Gastroesophageal sphincter (tissue), 4 donors: ENCODE measurements at places on chromosomes 1 and 21. TPM values are rescaled to one million over a fixed set of nuclear protein-coding genes. Genes with fewer than 3 reads are reported as not detected.
A peak's percentile ranks its signal among the peaks of the same experiment; 100 is the strongest.

GRCh38 chr1:97668945-97669344 is 251.9 kb downstream of the DPYD start:
- no peak for ATAC-seq

DNA sequence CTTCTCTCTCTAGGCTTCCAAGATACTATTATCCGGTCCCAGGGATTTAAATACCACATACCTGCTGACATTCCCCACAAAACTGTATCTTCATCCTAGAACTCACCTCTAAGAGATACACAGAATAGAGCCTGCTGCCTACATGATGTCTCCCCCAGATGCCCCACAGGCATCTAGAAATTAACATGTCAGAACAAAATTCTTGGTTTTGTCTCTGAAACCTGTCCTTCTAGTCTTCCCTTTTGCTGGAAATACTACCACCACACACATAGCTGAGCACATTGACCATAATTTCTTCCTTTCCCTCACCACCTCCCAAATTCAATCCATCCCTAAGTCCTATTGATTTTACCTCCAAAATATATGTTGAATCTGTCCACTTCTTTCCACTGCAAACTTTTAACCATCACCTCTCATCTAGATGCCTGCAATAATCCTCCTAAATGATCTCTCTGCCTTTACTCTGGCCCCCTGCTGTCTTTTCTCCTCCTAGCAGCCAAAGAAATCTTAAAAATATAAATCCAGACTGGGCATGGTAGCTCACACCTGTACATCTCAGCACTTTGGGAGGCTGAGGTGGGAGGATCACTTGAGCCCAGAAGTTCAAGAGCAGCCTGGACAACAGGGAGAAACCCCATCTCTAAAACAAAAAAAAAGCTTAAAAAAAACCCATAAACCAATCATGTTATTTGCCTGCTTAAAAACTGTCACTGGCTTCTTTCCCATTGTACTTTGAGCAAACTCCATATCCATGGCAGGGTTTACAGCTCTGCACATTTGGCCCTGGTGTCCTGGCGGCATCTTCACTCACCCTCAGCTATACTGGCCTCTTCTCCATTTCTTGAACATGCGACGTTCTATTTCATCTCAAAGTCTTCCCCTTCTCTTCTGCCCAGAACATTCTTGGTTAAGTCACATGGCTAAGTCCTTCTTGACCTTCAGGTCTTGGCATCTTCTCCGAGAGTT is 6.2 kb upstream of the FAM76A start:
- no peak for ATAC-seq

GRCh38 chr1:204376465-204376864 is 16.7 kb upstream of the PLEKHA6 start:
- no peak for ATAC-seq

- ATAC-seq, result no peak
These were observed 82.8 kb upstream of the RALGPS2 start for GRCh38 chr1:178642282-178642681.

TNFRSF4 gene
- 1.3 TPM for total RNA-seq

- no peak for ATAC-seq
These were observed 26.3 kb upstream of the BCAR3 start for GRCh38 chr1:93707956-93708355.

CLEC20A gene
- not detected for total RNA-seq

BTBD8 gene
- total RNA-seq, result 6.7 TPM

FGR gene
- 9.2 TPM for total RNA-seq

DNA sequence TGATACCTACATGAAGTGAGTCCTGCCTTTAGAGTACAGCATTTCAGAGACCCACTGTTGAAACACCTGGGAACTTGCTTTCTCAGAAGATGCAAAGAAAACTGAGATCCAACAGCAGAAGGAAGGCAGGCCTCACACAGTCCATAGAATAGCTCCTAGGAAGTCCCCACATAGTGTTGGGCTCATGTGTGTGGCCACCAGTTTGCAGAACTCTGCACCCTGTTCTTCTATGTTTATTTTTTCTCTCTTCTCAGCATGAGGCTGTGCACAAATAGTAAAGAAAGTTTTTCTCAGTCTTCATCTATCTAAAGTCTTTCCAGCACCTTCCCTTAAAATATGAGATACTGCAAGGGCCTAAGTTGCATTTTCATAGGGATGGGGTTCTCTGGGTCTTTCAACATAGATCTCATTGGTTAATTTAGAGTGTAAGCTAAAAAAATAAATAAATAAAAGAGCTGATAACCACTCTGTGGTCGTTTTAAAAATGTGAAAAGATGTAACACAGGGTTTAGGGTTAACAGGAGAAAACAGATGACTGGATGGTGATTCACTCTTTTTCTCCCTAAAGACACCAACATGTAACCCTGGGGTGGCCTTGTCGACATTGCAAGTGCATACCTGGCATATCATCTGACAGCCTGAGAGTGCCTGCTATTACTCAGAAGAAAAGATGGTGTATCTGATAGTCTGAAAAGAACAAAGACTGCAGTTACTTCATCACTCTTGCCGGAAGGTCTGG is 94.6 kb downstream of the ZC3H11B start:
- ATAC-seq, result no peak

- ATAC-seq, result no peak
These were observed 796.3 kb downstream of the BRINP3 start for GRCh38 chr1:189681252-189681919.

GRCh38 chr21:41643246-41643966 is 123.4 kb downstream of the RIPK4 start:
- no peak for ATAC-seq

- no peak for ATAC-seq
These were observed 28.7 kb upstream of the FASLG start for GRCh38 chr1:172630056-172630818.

DNA sequence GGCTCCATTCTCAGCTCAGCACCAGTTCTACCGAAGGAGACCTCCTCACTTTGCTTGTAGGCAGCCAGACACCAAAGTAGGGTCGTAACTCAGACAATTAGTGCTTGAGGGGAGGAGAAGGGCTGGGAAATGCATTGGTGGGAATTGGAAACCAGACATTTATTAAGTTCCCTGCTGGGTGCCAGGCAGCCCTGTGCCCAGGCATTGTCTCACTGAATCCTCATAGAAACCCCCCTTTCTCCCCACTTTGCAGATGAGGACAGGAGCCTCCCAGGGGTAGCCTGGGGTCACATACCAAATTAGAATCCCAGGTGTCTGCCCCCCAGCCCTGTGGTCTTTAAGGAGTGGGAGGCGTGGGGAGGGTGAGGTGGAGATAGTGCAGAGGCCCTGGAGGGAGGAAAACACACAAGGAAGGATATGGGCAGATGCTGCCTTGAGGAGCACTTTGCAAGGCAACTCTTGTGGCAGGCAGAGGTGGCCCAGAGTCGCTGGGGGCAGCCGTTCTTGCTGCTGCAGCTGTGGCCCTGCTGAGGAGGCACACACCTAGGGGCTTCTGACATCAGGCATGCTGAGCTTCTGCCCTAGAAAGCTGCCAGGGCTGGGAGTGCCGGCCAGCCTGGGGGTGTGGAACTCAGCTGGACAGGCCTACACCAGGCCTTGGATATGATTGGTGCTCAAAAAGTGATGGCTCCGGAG is 29.4 kb downstream of the CDK18 start:
- ATAC-seq, result no peak

DNA sequence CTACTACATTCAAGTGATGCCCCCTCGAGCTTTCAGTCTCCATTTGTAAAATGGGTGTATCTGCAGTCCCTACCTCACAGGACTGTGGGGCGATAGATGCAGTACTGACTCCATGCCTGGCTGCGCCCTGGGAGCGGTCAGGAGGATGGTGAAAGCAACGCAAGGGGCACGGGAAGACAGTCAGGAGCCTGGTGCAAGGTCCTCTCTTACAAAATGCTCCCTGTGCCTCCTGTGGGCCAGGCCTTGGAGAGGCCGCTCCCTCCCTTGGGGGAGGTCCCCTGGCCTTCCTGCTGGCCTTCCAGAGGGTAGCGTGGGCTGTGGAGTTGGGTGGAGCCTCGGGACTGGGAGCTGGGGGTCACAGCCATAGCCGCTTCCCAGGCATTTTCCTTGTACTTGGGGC is 21.6 kb downstream of the FAM151A start:
- no peak for ATAC-seq

SLC22A15 gene
- 2.3 TPM for total RNA-seq

PLA2G2C gene
- total RNA-seq, result 0.31 TPM

DNA sequence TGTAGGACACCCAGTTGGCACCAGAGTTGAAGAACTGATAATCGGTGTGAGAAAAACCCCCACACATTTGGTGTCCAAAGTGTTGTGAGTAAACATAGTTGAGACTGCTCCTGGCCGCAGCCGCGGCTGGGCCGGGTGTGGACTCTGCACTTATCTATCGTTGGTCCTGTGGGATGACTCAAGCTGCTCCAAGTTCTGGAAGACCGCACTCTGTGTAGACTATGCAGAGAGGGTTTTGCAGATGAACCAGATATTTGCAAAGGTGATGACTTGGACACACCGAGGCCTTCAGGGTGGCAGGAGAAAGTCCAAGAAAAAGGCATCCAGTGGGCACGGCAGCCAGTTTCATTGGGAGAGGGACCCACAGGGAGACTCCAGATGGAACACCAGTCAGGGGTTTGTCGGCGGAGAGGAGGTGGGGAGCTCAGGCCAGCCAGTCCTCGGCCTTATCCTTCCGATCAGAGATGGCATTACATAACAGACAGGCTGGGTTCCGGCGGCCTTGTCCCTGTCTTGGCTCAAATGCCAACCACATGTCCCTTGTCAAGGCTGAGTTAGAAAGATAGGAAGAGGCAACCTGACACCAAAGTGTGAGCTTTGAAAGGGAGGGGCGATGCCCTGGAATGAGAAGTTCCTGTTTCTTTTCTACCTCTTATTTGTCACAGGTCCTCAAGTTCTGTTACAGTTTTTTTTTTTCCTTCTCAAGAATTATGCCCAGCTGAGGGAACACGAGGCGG is 21.1 kb downstream of the C2CD2 start:
- peak; percentile 54 for ATAC-seq

- no peak for ATAC-seq
These were observed 4.4 kb upstream of the UTP25 start for GRCh38 chr1:209823143-209824041.

DNA sequence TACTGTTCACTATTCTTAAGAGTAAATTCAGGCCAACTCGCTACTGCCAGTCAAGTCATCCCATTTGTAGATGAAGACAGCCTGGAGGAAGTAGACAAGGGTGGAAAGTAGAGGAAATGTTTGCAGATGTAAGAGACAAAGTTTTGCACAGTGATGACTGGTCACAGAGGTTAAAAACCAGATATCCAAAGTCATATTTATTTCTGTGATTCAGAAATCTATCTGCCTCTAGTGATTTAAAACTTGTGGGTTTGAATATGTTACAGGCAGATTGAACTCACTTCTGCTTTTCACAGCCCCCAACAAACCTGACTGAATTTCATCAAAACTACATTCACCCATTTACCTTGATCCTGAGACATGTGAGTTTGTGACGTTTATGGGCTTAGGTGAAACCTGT is 484.7 kb upstream of the C1orf87 start:
- ATAC-seq, result no peak

DNA sequence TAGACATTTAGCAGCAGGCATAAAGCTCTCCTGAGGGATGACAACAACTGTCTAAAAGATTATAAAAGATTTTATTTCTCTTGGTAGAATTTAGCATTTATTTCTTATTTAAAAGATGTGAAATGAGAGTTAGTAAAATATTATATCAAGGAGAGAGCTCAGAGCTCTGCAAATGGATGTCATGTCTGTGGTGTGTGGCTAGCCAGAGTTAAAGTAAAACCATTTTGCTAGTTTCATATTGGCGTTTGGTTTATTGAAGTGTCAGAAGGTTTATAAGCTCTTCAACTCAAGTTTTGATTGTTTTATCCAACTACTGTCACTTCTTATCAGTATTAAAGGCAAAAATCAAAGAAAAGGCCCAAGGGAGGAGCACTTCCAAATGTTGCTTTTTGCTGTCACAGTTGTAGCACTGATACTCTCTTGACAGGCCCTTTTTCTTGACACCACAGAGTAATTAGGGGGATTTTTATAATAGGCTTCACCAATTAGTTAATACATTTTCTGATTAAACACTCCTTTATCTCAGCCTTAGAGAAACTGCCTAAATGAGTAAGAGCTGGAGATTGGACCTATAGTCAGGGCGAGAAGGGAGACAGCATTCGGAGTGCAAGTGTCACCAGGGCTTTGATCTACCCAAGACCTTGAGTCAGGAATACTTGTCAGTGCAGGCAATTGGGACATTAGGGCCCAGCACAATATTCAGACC is 233.9 kb downstream of the PTBP2 start:
- no peak for ATAC-seq

- ATAC-seq, result no peak
These were observed 488.0 kb upstream of the PLXNA2 start for GRCh38 chr1:208731981-208732821.

PGLYRP4 gene
- not detected for total RNA-seq

HPDL gene
- total RNA-seq, result 0.40 TPM

CASQ2 gene
- 118 TPM for total RNA-seq

- no peak for ATAC-seq
These were observed 132.2 kb downstream of the TLR5 start for GRCh38 chr1:223010582-223011504.

MATN1 gene
- total RNA-seq, result not detected

- ATAC-seq, result no peak
These were observed 231.2 kb upstream of the USP24 start for GRCh38 chr1:55446351-55446750.

GJA9 gene
- not detected for total RNA-seq

LCE1D gene
- not detected for total RNA-seq

- peak; percentile 68 for ATAC-seq
These were observed 78.2 kb downstream of the MACF1 start for GRCh38 chr1:39282537-39283216.

DNA sequence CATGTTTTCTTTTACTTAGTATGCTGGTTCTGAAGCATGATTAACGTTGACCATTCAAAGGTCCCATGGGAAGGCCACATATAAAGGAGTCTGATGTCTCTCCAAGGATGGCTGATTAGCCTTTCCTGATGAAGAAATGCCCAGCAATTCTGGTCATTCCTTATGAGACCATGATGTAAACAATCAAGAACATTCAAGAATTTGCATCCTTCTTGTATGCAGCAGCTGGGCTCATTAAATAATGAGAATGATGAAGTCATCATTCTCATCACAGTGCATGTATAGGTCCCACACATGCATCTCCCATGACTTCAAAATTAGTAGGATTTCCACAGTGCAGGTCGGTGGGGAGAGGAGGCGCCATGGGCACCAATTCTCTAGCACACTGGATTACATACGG is 85.4 kb downstream of the APP start:
- ATAC-seq, result no peak

DNA sequence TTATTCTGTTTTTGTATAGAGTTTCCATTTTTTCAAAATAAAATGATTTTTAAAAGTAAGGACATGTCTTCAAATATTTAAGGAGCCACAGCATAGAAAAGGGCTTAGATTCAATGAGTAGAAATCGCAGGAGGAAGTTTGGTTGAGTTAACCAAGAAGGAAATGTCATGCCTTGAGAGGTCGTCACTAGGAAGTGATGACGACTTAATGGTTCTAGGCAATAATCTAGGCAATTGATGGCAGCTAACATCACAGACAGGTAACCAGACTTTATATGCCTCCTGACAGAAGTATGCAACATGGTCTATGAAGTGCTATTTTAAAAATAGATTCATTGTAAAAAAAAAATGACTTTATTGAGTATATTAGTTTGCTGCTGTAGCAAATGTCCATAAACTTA is 32.1 kb upstream of the TP53BP2 start:
- ATAC-seq, result no peak

CGN gene
- total RNA-seq, result 0.42 TPM

CLDN14 gene
- not detected for total RNA-seq

GRCh38 chr21:14838400-14838799 is 226.4 kb downstream of the NRIP1 start:
- ATAC-seq, result no peak

TXLNA gene
- total RNA-seq, result 64.9 TPM
